ENCODE measurements at places on chromosomes 11 and 22.

- DNase-seq = peak; percentile 46
Measured at GRCh38 chr11:129291546-129291945, 84.1 kb upstream of the BARX2 start.

- DNase-seq = no peak
Measured at GRCh38 chr22:41057076-41057475, 35.3 kb upstream of the EP300 start.

DNA sequence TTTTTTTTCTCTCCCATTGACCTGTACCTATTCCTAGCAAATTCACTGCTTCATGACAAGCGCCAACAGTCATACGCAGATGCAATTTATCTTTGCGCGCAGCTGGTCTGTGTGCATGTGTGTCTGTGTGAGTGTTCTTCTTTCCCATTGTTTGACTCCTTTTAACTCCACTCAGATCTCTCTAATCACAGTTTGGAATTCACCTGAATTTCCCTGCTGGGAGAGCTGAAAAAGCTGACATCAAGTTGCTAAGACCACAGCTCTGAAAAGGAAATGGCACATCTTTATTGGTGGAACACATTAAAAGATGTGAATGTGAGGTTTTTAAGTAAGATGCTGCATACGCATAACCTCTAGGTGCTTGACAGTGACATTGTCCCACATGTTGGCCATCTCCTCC, 187.4 kb upstream of the MTMR2 start:
- DNase-seq = no peak

DNA sequence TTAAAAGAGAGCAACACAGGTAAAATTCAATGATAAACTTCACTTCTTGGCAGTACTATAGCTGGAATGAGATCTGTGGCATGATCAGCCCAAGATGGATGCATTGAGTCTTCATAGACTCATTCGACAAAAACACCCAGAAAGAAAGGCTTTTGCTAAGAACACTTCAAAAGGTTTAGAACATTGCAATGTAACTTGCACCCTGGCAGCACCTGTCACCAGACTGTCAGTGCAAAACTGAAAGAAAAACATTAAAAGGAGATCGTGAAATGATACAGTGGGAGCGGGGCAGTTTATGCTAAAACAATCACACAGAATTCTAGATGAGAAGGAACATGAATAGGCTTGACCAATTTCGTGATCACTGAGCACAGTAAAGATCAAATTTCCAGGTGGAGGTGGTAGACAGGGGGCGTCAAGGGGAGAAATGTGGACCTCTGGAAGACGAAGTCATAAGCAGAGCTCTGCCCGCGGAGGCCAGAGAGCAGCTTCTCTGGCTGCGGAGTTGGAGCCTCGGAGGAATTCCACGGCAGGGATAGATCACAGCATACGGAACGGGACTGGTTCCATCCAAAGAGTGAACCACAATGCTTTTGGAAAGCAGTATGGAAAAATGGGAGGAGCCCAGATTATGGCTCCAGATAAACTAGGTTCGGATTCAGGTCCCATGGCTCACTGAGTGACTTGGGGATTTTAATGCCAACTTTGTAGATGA, 11.9 kb downstream of the VSIG10L2 start:
- no peak for DNase-seq

DNA sequence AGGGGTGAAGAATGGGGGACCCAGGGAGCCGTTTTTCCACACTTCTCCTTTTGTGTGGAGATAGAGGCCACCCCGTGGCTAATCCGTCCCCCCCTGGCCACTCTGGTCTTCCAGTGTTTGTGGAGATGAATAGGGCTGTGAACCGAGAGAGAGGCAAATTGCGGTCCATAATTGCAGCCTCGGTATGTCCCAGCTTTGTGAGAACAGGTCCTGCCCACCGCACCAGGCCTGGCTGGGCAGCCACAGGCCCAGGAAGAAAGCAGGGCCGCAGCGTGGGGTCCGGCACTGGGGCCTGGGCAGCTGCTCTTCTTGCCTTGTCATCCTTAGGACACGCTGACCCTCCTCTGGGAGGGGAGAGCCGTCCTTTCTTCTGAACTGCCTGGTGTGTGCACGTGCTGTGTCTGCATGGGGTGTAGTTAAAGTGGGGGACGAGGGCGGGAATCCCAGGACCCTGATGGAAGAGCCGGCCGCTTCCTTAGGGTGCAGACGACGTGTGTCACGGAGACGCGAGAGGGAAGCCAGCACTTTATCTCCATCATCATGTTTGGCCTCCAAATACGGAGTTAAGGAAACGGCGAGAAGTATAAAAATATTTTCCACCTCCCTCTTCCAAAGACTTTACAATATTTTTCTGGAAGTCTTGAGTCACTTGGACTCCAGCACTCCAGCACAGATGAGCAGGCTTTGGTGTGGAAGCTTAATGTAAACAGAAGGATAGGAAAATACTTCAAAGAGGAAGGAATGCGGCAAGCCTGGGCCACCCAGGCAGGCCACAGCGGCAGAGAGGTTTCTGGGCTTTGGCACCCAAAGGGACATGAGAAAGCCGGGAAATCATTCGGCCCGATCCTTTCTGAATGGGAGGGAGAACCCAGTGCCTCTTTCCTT, 1248.4 kb downstream of the BRD1 start:
- peak; percentile 8 for DNase-seq

DNA sequence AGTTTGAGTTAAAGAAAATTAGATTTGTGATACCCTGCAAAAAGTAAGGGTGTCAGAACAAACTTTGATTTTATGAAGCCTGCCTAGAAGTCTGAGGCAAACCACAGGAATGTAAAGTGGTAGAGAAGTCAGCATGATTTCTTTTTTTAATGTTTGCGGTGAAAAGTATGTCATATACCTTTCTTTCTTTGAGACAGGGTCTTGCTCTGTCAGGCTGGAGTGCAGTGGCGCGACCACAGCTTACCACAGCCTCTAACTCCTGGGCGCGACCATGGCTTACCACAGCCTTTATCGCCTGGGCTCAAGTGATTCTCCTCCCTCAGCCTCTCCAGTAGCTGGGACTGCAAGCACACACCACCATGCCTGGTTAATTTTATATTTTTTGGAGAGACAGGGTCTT, 4.7 kb downstream of the API5 start:
- no peak for DNase-seq

GRCh38 chr11:129018126-129018525, 75.5 kb upstream of the TP53AIP1 start:
- no peak for DNase-seq

DNA sequence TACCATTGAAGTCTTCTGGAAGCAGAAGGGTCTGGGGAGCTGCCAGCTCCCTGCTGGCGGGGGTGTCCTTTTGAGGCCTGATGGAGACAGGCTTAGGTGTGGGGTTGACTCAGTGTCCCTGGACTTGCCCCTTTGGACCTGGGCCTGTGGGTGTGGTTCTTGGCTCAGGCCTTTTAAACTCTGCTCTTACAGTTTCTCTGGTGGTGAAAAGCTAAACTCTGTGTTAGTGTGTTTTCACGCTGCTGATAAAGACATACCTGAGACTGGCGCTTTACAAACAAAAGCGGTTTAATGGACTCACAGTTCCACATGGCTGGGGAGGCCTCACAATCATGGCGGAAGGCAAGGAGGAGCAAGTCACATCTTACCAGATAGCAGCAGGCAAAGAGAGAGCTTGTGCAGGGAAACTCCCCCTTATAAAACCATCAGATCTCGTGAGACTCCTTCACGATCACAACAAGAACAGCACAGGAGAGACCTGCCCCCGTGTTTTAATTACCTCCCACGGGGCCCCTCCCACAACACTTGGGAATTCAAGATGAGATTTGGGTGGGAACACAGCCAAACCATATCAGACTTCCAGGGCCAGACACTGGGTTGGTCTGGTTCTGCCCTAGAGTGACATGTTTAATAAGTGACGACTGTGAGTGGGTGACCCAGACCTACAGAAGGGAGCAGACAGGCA, 26.5 kb downstream of the GRAMD4 start:
- no peak for DNase-seq

GRCh38 chr11:30902929-30903328, 316.8 kb upstream of the MPPED2 start:
- no peak for DNase-seq

GRCh38 chr22:49090853-49091135, 736.9 kb downstream of the BRD1 start:
- no peak for DNase-seq

DNA sequence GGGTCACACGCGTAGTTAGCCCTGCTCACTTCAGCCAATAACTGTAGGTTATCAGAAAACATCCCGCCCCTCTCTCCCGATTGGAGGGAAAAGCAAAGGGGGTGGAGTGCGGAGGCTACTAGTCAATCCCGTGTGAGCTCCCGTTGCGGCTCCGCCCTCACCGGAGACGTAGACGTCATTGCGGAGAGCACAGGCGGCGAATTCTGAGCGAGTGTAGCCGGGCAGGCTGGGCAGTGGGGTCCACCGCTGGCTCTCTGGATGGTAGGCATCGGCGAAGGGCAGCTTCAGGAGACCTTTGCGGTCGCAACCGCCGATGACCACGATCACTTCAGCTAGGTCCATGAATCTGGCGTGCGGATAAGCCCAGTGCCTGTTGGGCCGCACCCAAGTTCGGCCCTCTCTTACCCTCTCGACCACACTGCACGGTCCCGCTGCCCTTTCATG, 4.7 kb downstream of the KLHL35 start:
- peak; percentile 57 for DNase-seq

- no peak for DNase-seq
Measured at GRCh38 chr22:46378426-46379065, 43.0 kb downstream of the TRMU start.

DNA sequence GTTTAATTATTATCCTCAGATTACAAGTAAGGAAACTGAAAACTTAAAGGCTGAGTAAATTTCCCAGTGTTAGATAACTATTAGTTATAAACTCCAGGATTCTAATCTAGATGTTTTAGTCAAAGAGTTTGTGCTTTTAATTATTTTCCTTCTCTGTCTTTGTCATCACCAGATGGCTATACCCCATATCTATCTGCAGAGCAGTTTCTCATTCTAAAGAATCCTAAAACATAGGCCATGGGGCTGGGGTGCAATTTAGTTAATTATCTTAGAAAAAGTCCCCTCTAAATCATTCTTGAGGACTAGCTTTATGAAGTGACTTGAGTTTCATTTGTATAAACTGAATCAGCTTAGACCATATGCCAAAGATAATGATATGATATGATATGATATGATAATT, 556.3 kb upstream of the ANO5 start:
- no peak for DNase-seq

- no peak for DNase-seq
Measured at GRCh38 chr11:75954039-75954438, 139.0 kb downstream of the UVRAG start.

DNA sequence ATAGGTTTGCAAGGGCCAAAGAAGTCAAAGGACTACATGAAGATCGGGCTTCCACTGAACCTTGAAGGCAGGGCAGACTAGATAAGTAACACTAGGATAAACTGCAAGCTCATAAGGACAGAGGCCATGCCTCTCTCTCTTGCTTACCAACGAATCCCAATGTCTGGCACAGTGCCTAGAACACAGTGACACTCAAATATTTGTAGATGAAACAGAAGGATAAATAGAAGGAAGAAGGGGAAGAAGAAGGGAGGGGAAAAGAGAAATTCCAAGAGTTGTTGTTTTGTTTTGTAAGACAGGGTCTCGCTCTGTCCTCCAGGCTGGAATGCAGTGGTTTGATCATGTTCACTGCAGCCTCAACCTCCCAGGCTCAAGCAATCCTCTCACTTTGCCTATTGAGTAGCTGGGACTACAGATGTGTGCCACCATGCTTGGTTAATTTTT, 26.9 kb downstream of the SIK3 start:
- no peak for DNase-seq

- no peak for DNase-seq
Measured at GRCh38 chr11:102704841-102705240, 728 bp downstream of the MMP27 start.

DNA sequence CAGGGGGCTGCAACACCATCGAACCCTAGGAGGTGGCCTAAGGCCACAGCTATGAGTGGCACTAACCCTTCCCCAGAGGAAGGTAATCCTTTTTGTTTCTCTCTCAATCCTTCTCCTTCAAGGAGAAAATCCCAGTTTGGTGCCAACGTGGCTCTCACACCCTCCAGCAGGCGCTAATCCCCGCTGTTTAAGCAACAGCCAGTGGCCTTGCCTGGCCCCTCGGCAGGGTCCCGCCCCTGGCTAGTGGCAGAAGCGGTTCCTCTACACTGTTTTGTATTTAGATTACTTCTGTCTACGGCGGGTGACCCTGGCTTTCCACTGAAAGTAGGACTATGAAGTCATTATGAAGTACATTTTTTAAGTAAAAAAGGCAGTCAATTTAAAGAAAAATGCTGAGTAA, 15.5 kb downstream of the GNAZ start:
- no peak for DNase-seq

DNA sequence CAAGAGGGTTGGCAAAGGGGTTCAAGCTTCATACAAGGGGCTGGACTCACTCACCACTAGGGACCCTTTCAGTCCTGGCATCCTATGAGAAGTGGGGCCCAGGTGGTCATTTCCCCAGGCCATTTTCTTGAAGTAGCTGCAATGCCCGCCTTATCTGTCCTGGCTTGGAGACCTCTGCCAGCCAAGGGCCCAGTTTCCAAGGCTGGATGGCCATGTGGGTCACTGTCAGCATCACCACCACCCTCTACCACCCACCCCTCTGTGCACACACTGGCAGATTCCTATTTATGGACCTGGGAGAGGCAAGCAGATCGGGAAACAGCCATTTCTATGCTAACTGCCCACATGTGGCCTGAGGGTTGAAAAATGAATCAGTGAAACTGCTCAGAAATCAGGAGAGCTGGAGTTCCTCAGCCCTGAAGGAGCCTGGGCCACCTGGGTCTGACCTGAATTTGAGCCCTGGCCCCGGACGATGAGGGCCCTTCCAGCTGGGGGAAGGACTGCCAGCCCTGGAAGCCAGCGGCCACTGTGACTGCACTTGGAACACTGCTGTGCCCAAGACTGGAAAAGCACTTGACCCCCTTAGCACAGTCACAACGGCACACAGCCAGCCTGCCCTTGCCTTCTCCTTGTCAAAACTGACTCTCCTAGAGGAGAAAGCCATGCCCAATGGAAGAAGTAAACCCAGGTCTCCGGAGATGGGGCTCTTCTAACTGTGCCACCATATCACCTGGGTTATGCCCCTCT, 442.2 kb downstream of the BUD13 start:
- DNase-seq = no peak

DNA sequence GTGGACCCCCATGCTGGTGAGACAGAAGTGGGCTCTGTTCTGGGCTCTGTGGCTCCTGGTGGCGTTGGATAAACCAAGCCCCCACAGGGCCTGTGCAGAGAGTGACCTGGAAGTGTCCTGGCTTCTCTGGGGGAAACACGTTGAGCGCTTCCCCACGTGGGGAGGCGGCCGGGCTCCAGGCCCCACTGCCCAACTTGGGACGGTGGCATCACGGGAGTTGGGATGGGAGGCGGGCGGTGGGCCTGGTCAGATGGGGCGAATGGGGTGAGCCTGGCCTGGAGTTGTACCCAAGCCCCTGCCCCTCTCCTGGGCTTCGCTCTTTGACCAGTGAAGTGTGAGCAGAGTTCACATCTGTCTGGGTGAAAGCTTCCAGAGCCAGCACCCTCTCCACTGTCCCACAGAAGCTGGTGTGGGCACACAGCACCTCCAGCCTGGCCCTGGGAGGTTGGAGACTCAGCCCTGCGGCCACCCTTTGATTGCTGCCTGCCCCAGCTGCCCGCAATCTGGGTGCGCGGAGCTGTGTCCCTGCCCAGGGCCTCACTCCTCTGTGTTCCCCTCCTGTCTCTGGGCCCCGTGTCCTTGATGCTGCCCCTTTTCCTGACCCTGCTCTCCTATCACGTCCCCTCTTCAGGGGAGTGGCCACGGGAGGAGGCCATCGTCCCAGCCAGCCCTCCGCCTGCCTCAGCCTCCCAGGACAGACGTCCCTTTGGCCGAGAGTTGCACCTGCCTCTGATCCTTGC, 14.2 kb downstream of the BRSK2 start:
- DNase-seq = no peak
